ENCODE measurements at places on chromosomes 4 and X. TPM values are rescaled to one million over a fixed set of nuclear protein-coding genes. Genes with fewer than 3 reads are reported as not detected.

DNA sequence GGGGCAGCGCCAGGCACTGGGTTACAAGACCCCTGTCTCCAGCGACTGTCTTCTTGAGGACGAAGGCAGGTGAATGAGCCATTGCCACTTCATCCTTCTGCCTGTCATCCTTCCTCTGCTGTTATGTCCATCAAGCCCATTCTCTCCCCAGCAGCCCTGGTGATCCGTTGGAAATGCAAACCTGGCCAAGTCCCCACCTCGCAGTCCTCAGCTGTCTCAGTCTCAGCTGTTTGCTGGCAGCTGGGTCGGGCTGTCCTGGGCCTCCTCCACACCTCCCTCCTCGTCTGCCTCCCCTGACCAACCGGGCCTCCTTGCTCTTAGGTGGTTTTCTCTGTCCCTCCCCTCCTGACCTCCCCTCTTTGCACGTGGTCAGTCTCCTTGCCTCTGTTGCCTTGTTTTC is 38.0 kb downstream of the PTTG2 start:
- no peaks in the 10 kb centered on the region for H3K27me3 ChIP-seq
- H3K36me3 ChIP-seq, result peaks cover 2% of the 10 kb centered on the region
- H3K4me1 ChIP-seq, result no peaks in the 10 kb centered on the region
- no peak for DNase-seq
- no peak overlapping the region for H3K4me3 ChIP-seq

DNA sequence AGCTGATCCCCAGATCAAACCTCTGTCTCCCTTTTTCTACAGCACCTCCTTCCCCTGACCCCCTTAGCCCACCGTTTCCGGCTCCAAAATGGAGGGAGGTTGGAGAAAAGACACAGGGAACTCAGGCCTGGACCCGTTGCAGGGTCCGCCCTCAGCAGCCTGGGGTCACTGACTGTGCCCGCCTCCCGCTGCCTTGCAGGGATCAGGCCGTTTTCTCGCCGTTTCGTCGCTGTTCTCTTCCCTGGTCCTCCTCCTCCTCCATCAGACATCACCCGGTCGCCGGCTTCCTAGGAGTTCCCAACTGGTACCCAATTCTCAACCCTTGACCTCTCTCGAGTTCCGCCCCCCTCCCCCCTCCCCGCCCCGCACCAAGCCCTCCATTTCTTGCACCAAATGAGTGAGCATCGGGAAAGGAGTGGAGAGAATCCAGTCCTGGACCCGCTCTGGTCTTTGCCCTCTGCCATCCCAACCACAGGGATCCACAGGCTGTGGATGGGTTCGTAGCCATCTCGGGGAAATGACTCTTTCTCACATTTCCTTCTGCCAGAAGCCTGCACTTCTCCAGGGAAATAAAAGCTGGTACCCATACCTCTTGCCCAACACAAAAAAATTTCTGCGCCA is 493 bp downstream of the TCEAL5 start:
- DNase-seq, result no peak
- no peaks in the 10 kb centered on the region for H3K4me1 ChIP-seq
- no peak overlapping the region for H3K4me3 ChIP-seq
- no peak overlapping the region for H3K27ac ChIP-seq

DNA sequence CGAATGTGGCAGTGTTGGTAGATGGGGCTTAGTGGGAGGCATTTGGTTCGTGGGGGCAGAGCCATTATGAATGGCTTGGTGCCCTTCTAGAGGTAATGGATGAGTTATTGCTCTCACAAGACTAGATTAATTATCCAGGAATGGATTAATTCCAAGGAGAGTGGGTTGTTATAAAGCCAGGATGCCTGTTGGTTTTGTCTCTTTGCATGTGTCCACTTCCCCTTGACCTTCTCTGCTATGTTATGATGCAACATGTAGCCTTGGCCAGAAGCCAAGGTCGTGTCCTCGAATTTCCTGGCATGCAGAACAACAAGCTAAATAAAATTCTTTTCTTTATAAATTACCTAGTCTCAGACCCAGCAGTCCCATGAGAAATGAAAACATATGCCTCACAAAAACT is 111.2 kb upstream of the PLS3 start:
- no peaks in the 10 kb centered on the region for H3K27me3 ChIP-seq
- H3K36me3 ChIP-seq, result no peaks in the 10 kb centered on the region
- H3K4me3 ChIP-seq, result no peak overlapping the region
- H3K27ac ChIP-seq, result no peak overlapping the region
- peak; percentile 85 for DNase-seq
- H3K4me1 ChIP-seq, result peaks cover 5% of the 10 kb centered on the region

DNA sequence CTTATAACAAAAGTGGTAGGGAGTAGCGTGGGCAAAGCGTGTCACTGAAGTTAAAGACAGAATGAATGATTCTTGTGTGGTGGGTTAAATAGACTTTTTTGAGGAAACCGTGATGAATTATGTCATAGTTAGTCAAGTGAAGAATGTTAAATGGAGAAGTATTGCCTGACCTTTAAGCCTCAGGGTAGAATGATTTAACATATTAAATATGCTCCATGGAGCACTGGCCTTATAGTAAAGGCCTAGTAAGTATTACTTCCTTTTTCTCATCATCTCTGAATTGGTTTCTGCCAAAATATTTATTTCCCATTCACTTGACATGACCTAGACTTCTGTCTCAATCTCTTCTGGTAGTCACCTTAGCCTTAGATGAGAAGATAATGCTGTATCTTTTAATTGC is 23.7 kb downstream of the MAGEB1 start:
- H3K36me3 ChIP-seq, result no peaks in the 10 kb centered on the region
- no peaks in the 10 kb centered on the region for H3K4me1 ChIP-seq
- no peak for DNase-seq
- no peak overlapping the region for H3K4me3 ChIP-seq

GRCh38 chr4:150354214-150354796 is 227.6 kb upstream of the MAB21L2 start:
- no peaks in the 10 kb centered on the region for H3K4me1 ChIP-seq
- H3K27me3 ChIP-seq, result no peaks in the 10 kb centered on the region
- H3K36me3 ChIP-seq, result no peaks in the 10 kb centered on the region

DNA sequence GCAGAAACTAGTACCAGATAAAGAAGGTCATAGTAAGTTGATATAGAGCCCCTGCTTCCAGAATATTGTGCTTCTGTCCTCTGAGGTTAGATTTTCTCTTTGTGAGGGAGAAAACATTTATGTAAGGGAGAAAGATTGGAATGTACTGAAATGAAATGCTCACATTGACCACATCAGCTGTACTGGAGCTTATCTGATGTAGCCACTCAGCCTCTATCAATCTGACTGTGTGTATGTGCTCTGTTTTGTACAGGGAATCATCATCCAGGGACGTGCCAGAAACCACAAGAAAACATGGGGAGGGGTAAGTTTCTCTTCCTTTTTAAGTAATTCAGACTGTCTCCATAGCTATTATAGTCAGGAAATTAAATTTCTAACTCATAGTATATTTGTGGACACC is 56.8 kb downstream of the PRRG1 start:
- no peak overlapping the region for H3K4me3 ChIP-seq
- H3K36me3 ChIP-seq, result no peaks in the 10 kb centered on the region
- peak; percentile 58 for DNase-seq
- H3K27me3 ChIP-seq, result no peaks in the 10 kb centered on the region
- H3K4me1 ChIP-seq, result peaks cover 8% of the 10 kb centered on the region

- no peaks in the 10 kb centered on the region for H3K4me1 ChIP-seq
- DNase-seq, result no peak
- no peaks in the 10 kb centered on the region for H3K36me3 ChIP-seq
- H3K4me3 ChIP-seq, result no peak overlapping the region
These were observed 8.5 kb upstream of the HTN1 start for GRCh38 chr4:70041652-70042286.

DNA sequence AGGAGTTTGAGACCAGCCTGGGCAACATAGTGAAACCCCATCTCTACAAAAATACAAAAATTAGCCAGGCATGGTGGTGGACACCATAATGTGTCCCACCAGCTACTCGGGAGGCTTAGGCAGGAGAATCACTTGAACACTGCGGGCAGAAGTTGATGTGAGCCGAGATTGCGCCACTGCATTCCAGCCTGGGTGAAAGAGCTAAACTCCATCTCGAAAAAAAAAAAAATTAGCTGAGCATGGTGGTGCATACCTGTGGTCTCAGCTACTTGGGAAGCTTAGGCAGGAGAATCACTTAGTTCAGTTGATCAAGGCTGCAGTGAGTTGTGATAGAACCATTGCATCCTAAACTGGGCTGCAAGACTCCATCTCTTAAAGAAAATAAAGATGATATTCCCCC is 91.2 kb downstream of the PLS3 start:
- H3K27ac ChIP-seq, result no peak overlapping the region
- no peak for DNase-seq
- H3K36me3 ChIP-seq, result peaks cover 4% of the 10 kb centered on the region
- H3K4me3 ChIP-seq, result no peak overlapping the region
- H3K4me1 ChIP-seq, result no peaks in the 10 kb centered on the region

The AFP gene
- total RNA-seq, result not detected

The GPC3 gene
- not detected for total RNA-seq

All from endothelial cell of umbilical vein (primary cell).